ENCODE measurements at places on chromosomes 2 and 18. TPM values are rescaled to one million over a fixed set of nuclear protein-coding genes. Genes with fewer than 3 reads are reported as not detected.

DNA sequence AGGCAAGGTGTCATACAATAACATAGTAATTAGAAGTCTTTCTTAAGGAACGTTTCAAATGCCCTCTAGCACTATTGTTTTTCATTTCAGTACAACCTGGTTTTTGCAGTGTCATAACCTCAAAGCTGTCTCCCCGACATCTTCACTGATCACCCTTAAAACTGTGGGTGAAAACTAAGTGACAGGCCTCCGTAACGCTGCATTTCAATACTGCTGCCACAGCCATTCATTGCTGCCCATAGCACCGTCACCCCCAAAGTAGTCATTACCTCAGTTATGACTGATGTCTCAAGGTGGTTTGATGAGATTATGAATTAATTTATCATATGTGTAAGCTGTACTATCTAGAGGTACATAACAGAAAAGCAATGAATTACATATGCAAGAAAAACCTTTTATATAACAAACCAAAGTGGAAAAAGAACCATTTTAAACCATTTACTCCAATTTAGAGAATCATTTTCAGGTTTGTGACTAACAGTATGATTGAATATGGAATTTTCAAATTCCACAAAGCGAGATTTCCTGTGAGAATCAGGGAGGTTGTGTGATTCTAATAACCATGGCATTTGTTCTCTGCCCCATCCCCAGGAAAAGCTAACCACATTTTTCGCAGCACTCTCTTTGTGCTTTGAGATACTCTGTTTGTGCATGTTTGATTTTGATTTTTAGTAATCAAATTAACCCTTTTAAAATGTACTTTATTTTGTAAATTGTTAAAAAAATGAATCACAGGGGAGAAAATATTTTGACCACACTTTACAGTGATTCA lies 263.0 kb downstream of the PTGR3 start:
- peak; percentile 62 for DNase-seq

DNA sequence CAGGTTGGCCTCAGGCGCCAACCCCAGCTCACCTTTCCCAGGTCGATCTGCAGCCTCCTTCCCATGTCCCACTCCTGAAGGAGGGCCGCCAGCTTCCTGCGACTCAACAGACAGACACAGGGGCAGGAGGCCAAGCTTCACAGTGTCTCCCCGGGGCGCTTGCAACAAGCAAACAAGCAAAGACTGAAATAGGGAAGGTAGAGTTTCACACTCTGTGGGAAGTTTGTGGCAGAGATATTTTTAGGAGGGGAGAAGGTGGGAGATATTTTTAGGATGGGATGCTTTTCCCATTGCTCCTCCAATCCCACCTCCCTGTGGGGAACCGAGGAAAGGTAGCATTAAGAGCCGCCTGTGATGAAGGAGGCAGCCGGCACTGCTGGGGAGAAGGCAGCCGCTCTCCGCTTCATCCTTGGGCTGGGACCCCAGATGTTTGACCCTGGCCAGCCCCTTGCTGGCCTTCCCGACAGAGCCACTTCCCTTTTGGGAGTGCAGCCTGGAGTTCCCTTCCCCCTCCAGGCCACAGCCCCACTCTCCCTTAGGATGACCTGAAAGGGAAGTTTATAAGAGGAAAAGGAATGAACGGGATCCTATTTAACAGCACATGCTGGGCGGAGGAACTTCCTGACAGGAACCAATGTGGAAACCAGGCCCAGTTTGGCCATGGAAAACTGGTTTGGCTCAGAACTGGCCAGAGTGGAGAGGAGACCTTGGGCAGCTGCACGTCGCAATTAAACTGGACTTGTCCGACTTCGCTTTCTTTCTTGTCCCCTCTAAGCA lies 142.2 kb upstream of the SMAD2 start:
- DNase-seq, result no peak

DNA sequence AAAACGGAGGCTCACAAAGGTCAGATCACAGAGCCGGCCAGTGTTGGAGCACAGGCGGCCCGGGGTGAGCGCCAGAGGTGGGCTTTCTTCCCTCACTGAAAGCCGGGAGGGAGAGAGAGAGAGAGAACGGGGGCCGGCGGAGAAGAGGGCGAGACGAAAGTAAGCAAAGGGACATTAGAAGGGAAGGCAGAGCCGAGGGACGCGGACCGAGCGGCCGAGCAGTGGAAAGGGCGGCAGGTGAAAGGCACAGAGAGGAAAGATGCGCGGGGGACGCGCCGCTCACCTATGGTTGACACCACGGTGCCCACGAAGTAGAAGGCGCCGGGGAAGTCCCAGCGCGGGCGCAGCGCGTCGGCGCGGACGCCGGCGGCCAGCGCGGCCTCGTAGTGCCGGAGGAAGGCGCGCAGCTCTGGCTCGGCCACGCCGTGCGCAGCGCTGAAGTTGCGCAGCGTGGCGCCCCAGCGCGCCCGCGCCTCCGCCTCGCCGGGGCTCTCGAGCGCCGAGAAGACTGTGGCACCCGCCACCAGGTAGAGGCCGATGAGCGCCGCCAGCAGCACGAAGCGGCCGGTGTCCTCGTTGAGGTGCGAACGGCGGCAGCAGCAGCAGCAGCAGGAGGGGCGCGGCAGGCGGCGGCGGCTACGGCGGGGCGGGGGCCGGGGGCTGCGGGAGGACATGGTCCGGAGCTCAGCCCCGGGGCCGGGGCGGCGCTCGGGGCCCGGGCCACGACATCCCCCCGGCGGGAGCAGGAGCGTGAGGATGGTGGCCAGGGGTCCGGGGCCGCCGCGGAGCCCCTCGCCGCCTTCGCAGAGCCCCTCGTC lies 166.9 kb downstream of the MSH2 start:
- peak; percentile 6 for DNase-seq

DNA sequence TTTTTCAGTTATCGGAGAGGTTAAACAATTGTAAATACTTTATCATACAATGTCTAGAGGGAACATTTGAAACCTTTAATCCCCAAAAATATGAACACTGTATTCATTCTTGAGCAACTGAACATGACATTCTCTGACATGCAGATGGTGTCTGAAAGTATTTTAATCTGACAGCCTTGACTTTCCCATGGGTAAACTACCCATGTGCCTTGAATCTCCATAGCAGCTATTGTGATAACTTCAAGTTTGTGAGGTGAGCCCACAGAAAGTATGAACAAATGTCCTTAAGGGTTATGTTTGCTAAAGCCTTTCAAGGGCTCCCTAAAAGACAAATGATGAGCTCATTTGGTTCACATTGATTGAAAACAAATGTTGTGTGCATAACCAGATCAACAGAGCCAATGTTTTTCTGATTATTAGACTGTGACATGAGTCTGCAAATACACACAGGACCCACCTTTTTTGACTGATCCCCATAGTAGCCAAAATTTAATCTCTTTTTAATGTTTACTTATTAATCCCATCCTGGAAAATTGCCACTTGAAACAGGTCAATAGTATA lies 1326.0 kb downstream of the LRP1B start:
- no peak for DNase-seq

DNA sequence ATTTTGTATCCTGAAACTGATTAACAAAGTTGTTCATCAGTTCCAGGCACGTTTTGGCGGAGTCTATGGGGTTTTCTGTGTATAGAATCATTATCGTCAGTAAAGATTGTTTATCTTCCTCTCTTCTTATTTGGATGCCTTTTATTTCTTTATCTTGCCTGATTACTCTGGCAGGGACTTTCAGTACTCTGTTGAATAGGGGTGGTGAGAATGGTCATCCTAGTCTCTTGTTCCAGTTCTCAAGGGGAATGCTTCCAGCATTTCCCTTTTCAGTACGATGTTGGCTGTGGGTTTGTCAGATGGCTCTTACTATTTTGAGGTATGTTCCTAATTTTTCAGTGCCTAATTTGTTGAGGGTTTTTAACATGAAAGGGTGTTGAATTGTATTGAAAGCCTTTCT lies 14.0 kb upstream of the SPDYA start:
- DNase-seq, result no peak

DNA sequence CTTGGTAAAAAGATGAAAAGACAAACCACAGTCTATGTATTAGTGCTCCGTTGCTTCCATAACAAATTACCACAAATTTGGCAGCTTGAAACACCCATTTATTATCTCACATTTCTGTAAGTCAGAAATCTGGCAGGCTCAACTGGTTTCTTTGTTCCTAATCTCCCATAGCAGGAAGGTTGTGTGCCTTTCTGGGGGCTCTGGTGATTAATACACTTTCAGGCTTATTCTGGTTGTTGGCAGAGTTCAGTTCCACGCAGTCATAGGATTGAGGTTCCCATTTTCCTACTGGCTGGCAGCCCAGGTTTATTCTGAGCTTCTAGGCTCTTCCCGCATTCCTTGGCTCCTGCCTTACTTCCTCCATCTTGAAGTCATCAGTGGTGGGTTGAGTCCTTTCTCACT lies 189.3 kb downstream of the ANAPC1 start:
- DNase-seq, result peak; percentile 87

DNA sequence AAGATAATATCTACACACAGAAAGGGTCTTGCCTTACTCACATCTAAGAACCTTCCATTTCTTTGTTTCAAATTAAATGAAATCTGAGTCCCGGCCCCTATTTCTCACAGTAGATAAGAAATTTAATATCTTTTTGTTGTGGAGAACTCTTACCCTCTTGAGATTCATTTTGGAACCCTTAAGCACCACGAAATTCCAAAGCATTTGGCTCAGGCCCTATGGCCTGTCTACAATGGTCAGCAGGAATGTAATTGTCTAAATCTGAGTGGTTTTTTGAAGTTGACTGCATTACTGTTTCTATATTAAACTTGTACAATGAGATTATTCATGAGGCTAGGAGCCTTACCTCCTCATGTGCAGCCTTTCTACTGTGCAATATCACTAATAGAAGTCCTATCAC lies 723.3 kb downstream of the TSN start:
- DNase-seq, result no peak

- DNase-seq, result no peak
These were observed 14.5 kb downstream of the NTSR2 start for GRCh38 chr2:11655495-11655894.

DNA sequence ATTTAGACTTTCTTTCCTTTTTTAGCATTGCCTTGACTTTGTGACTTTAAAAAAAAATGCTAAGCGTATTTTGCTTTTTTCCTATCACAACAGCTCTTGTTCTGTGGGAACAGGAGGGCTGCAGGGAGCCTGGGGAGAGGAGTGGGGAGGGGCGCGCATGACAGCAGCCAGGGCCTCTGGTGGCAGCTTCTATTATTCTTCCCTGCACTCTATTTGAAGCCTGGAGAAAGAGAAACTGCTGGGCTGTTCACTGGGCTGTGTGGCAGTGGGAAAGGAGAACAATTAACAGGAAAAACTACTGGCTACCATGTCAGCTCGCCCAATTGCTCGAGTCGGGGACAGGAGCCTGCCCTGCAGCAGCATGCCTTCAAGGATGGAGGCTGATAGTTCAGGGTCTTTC lies 119.0 kb upstream of the ZBTB14 start:
- DNase-seq, result no peak

- no peak for DNase-seq
These were observed 7.7 kb downstream of the HOXD3 start for GRCh38 chr2:176164611-176165369.

- DNase-seq, result peak; percentile 24
These were observed 134.6 kb downstream of the BABAM2 start for GRCh38 chr2:28025123-28025522.

DNA sequence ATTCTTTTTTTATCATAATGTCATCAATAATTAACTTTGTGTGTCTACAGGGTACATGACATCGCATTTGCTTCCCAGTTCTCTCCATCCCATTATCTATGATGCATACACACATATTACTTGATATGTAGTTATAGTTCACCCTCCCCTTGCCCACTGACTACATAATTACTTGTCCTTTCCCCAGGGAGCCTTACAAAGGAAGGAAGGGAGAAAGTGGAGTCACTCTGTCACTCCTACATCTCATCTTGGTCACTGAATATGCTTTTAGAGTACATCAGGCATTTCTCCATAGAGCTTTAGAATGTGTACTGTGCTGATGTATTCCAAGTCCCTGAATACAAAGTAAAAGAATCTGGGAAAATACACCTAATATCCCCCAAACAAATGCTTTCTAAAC lies 6.0 kb upstream of the DTNA start:
- DNase-seq, result no peak

- DNase-seq, result no peak
These were observed 36.8 kb downstream of the COL4A4 start for GRCh38 chr2:227127201-227127600.

GRCh38 chr18:69981948-69982347 lies 34.3 kb upstream of the CD226 start:
- no peak for DNase-seq

DNA sequence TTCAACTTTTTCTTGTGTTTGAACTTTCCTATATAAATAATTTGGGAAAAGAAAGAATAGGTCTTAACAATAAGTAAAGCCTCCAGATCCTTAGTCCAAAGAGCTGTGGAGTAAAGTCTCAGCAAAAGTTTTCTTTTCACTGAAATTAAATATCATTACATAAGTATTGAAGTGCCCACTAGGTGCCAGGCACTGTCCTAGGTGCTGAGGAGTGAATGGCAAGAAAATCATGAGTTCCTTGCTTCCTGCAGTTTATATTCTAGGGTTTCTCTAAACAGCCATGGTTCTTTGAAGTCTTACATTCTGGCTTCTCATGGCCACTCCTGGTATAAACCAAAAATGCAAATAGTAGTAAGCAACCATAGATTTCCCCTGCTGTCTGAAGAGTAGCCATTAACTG lies 59.7 kb downstream of the SPP2 start:
- no peak for DNase-seq

DNA sequence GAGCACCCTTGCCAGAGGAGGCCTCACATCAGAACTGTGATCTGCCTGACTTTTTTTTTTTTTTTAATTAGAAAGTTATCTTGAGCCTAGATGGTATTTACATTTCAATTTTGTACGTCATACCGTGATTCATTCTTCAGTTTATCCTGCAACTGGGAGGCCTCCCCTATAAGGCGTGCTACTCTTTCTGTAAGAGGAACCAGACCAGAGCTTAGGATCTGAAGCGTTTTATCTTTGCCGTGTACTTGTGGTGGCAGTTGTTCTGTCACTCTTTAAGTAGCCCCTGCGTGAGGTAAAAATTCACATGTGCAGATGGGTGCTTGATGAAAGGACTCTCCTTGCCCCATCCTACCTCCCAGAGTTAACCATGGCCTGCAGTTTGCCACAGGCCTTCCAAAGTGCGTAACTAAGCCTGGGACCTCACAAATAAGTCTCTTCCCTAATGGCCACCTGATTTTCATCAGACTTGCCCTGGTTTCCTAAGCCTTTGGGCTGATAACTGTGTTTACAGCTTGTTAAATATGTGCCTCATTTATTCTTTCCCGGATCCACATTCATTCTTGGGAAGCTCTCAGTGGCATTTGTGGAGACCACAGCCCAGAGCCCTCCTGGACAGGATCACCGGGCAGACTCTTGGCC lies 96.0 kb downstream of the MTCL1 start:
- peak; percentile 98 for DNase-seq

GRCh38 chr2:103289105-103289725 lies 527.4 kb downstream of the TMEM182 start:
- no peak for DNase-seq

ANKMY1 gene
- 3.3 TPM for total RNA-seq

LGALSL gene
- total RNA-seq, result 1.7 TPM

FBXO48 gene
- total RNA-seq, result 0.18 TPM

EPAS1 gene
- total RNA-seq, result 40.7 TPM

ARL4C gene
- total RNA-seq, result 12.5 TPM

SERPINB7 gene
- 100 TPM for total RNA-seq

ATP6V1B1 gene
- total RNA-seq, result not detected

TBC1D8 gene
- total RNA-seq, result 1.3 TPM

All from IMR-90 (cell line).